ENCODE measurements at places on chromosomes 3 and 15.

DNA sequence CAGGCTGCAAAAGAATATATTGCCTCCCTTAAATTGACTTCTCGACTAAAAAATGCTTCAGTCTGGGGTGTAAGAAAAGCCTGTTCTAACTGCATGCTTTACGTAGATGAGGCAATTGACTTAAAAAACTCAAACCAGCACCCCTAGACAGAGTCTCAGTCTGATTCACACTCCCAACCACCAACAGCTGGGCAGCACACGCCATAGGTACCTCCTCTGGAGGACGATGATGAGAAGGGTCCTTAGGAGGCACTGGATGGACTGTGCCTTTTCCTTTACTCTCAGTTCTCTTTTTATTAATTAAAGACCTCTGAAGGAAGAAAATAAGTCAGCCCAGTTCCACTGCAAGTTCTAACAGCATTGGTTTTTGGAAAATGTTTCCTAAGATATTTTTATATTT is 175.0 kb downstream of the PDZRN3 start:
- no peak for DNase-seq

DNA sequence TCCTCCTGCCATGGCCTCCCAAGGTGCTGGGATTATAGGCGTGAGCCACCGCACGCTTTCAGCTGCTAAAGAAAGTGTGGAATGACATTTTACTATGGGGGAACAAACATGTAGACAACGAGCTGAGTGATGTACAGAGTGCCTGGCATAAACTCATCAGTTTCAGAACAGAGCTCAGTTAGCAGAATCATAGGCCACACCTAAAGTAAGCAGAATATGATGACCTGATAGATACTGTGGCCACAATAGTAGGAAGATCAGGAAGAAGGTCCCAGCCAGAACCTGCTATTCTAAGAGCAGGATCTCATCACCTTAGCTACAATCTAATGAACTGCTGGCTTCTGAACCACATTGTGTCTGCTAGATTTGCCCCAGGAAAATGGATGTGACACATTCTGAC is 158.3 kb downstream of the TPRG1 start:
- no peak for DNase-seq

DNA sequence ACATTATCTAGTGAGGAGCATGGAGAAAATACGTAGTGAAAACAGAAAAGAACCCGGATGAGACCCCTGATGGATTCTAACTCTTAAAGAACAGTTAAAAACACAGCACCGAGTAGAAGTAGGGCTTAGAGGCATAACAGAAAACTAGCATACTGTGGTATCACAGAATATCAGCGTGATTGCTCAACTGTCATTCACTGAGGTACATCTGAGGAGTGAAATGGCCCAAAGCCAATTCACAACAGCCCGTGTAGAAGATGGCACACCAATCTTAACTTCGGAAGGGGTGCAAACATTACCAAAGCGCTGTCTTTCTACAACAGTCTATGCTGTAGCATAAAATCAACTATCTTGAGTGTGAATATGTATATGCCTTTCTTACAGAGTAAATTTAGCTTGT is 1.8 kb downstream of the CLASP2 start:
- no peak for DNase-seq

GRCh38 chr3:8482960-8483665 is 18.5 kb upstream of the LMCD1 start:
- peak; percentile 90 for DNase-seq

GRCh38 chr3:172616031-172616461 is 92.8 kb upstream of the TNFSF10 start:
- no peak for DNase-seq

DNA sequence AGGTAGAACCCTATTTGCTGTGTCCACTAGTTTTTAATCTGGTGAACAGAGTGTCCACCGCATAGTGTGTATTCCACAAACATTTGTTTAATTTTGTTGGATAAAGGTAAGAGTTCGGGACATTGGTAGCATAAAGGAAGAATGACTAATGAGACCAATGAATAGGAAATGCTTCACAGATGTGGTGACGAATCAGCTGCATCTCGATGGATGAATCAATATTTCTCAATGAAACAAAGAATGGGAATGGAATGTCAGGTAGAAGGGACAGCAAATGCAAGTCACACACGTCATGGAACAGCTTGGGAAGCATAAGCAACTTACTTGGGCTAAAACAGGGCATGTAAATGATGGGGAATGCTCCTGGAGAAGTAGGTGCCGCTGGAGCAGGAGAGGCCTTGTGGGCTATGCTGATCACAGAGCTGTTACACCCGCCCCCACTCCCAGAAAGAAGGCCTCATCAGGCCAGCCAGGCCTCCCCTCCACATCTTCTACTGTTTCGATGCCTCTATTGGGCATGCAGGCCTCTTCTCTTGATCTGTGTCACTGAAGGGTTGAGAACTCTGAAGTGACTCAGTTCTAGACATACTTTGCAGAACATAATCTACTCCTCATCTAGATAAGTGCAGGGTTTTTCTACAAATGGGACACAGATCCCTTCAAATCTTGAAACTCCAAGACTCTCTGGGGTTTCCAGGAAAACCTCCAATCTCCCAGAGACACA is 120.0 kb upstream of the GADL1 start:
- DNase-seq = no peak

GRCh38 chr15:29448320-29448719 is 178.7 kb upstream of the NSMCE3 start:
- DNase-seq = no peak

- DNase-seq = no peak
Observed at GRCh38 chr15:59434481-59434880, 3.5 kb upstream of the FAM81A start.

- DNase-seq = no peak
Observed at GRCh38 chr15:96294766-96295165, 35.7 kb upstream of the NR2F2 start.

All from prostate gland (tissue), 2 donors.